Stimulated activated CD4-positive, alpha-beta T cell treated with anti-CD3 and anti-CD28 coated beads, TNF-alpha, amount 100 ng/mL, for 48 hours (primary cell): ENCODE measurements at places on chromosomes 4 and X.

- no peak for DNase-seq
Measured at GRCh38 chr4:65437102-65437501, 233.2 kb downstream of the EPHA5 start.

GRCh38 chr4:14850455-14851097 lies 151.7 kb upstream of the CPEB2 start:
- no peak for DNase-seq

DNA sequence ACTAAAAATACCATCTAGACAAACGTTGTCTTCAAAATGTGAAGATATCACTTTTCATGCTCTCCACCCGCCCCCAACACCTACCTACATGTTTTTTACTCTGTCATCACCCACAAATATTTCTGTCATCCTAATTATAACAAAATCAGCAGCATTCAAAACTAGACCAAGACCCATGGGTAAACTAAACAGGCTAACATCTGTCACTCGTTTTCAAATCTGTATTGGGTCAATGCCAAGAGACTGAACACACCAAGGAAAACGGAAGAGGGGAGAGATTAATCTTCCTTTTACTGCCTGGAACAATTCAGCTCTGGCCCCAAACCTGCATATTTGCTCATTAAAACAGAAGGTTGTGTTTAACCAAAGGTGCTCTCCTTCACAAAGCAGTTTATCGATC lies 17.5 kb downstream of the FAM184B start:
- no peak for DNase-seq

- DNase-seq, result no peak
Measured at GRCh38 chr4:135917011-135917410, 1615.3 kb downstream of the PCDH18 start.

DNA sequence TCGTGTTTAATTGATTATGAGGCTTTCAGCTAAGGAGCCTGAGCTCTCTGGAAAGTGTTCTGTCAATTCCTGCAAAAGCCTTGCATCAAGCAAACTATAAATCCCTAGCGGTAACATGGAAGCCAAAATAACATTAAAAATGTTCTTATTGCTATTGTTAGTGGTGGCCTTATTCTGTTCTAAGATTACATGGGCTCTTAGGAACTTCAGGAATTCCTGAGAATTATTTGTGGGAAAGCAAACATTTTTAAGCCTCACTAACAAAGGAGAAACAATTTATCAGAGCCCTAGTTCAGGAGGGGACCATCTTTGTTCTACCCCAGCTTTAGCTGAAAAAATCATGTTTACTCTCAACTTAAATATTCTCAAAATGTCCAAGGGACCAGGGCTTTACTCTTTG lies 119.6 kb downstream of the PAPSS1 start:
- no peak for DNase-seq

DNA sequence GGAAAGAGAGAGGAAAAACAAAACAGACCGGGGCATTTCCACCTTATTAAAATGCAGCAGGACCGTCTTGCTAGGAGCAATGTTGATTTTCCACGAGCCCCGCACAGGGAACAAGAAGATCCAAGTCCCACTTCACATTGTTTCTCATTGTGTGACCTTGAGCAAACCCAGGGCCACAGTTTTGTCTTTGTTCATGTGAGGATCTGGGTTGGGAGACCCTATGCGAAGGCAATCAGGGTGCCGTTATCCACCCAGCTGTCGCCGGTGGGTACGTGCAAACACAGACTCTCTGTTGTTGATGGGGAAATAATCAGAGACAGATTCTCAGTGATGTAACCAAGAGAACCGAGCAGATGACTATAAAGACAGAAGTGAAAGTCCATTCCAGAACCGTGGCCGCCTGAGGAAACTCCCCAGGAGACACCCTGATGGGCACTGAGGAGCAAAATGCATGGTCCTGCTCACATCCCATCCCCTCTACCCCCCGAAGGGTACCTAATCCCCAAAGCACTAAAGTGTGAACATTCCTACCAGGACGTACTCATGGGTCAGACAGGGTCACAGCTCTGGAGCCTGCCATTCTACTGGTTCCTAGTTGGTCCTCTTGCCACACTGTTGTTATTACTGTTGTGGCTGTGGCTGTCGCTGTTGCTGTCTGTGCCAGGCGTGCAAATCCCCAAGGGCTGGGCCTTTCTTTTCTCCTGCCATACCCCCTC lies 102.7 kb upstream of the RBPJ start:
- no peak for DNase-seq

DNA sequence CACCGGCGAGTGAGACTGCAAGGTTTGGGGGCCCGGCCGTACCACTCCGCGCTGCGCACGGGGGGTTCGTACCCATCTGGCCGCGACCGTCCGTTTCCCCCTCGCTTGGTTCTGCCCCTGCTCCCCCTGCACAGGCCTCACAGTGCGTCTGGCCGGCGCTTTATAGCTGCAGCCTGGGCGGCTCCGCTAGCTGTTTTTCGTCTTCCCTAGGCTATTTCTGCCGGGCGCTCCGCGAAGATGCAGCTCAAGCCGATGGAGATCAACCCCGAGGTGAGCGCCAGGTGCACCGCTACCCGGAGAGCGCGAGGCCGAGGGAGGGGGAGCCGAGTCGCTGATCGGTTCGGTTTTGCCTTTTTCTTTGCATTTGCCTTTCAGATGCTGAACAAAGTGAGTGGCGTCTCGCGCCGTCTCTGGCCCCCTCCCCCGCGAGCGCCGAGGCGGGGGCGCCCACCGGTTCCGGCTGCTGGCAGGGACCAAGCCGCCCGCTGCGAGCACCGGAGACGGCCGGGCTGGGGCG lies at the start of gene UCHL1:
TSS of gene UCHL1 (plus strand) at position 189 of the 517 bp plus-strand sequence. CDS start at position 238, 49 bp downstream.
- DNase-seq, result no peak

DNA sequence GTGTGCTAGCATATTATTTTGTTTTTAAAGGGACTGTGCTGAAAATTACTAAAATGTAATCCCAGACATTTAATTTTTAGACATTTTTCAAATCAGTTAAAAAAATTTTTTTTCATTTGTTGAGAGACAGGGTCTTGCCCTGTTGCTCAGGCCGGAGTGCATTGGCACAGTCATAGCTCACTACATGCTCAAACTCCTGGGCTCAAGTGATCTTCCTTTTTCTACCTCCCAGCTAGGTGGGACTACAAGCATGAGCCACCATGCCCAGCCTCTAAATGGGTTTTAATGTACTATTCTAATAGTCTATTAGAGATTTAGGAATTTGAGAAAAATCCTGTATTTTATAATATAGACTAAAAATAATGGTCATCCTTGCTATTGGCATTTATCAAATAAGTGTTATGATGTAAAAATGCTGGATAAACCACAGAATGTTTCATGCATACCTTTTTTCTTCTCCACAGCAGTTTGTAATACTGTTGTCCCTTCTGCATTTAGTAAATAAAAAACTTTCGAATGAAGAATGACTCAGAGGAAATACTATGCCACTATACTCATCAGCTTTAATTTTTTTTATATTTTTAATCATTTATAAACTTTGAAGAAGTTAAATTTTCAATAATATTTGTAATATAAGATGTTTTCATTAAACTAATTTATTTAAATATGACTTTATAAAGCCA lies 29.9 kb downstream of the CPEB2 start:
- no peak for DNase-seq

DNA sequence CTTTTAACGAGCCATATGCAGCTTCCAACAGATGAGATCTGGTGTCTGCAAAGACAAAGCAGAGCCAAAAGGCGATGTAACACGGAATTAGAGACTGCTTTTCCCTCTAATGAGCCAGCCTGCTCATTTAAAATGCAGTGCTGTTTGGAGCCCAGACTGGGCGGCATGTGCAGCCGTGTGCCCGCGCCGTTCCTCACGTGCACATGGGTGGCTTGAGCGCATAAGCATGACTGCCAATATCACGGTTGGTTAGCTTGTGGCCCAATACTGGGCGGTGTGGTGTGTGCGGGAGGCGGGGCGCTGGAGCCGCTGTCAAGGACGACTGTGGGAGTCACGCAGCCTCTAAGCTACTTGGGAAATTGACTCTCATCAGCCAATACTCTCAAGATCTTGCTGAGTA lies 87.0 kb upstream of the SCOC start:
- no peak for DNase-seq

- peak; percentile 39 for DNase-seq
Measured at GRCh38 chr4:55545641-55546505, 836 bp downstream of the CLOCK start.

DNA sequence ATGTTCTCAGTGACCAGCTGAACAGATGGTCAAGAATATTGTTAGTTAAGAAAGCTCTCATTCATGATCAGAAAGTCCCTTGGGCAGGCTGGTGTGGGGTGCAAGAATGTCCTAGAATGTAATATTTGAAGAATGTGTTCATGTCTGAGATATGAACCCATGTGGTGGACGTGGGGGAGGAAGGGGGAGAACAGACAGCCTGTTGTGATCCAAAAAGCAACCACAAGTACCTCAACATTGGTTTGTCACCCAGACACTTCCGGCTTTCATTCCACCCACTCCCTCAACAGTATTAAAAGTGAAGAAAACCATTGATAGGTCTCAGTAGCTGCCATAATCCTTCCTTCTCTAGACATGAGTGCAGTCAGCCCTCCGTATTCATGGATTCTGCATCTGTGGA lies 82.2 kb downstream of the MAML3 start:
- peak; percentile 35 for DNase-seq

DNA sequence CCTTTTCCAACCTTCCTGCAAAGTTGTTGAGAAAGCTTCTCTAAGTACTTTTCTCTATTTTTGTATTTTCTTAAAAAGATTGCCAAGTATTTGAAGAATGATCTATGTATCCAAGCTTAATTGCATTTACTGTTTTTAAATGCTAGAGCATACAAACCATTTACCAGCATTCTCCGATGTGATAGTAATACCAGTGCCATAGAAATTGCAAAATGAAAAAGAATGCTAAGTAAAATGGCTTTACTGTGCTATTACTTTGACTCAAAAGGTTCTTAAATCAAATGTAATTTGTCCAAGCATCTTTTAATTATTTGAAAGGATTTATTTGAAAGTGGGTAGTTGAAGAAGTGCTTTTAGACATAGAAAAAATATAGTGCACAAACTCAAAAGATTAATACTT lies 1183.2 kb downstream of the RAPGEF2 start:
- no peak for DNase-seq

GRCh38 chr4:75698162-75698962 lies 25.2 kb upstream of the G3BP2 start:
- DNase-seq, result no peak

DNA sequence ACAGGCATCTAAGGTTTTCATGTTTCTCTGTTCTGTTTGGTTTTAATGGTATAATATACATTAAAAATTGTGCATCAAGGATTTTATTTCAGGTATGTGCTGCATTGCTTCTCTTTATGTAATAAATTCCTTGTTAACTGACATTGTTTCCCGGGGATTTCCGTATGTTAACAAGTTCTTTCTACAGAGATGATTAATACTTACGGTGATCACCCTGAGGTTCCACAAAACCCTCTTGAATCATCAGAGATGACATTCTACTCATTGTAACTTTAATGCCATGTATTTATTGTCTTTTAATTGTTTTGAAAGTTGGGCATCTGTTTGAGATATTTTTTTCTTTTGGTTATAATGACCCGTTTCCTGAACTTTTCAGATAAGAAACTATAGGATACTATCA lies 37.5 kb downstream of the ARHGAP10 start:
- no peak for DNase-seq

GRCh38 chrX:19195243-19195610 lies 73.0 kb upstream of the ADGRG2 start:
- DNase-seq, result no peak

DNA sequence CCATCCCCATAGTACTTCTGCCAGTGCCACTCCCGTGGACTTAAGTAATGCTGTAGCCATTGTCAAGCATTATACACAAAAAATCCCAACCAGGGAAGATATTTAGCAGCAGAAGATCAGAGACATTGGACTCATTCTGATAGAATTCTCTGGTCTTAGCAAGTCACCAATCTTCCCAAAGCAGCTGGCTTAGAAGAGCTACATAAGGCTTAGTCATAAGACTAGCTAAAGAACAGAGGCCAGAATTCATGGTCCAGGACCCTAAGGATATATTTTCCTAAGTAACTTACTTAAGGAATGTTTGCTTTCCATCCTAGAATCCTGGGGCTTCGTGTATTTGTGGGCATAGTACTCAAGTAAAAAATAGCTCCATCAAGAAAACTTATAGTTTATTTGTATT lies 100.3 kb upstream of the SLIT2 start:
- no peak for DNase-seq

GRCh38 chrX:69457756-69458155 lies 46.4 kb upstream of the NALF2 start:
- DNase-seq, result no peak

- DNase-seq, result no peak
Measured at GRCh38 chr4:52946855-52947254, 84.7 kb downstream of the RASL11B start.

- DNase-seq, result no peak
Measured at GRCh38 chrX:358651-359143, 28.0 kb downstream of the PPP2R3B start.

DNA sequence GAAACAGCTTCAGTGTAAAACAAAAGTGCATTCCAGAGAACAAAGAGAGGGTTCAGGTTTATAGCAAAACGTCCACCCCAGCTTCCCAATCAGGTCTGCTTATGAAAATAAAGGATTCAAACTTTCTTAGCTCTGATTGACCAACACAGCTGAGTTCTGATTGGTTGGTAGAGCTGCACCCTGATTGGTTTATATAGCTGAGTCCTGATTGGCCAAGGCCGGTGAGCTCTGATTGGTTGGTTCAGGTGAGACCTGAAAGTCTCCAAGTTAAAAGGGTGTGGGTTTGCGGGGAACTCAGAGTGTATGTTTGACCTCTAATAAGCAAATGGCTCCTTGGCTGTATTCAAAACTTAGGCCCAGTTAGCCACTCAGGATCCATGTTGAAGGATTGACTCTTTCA lies 20.9 kb downstream of the CLRN2 start:
- no peak for DNase-seq

DNA sequence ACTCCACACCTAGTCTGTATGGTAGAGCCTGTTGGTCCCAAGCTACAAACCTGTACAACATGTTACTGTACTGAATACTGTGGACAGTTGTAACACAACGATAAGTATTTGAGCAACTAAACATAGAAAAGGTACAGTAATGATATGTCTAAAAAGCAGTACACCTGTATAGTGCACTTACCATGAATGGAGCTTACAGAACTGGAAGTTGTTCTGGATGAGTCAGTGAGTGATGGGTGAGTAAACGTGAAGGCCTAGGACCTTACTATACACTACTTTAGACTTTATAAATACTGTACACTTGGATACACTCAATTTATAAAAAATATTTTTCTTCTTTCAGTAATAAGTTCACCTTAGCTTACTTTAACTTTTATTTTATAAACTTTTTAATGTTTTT lies 104.0 kb downstream of the TMA16 start:
- no peak for DNase-seq

DNA sequence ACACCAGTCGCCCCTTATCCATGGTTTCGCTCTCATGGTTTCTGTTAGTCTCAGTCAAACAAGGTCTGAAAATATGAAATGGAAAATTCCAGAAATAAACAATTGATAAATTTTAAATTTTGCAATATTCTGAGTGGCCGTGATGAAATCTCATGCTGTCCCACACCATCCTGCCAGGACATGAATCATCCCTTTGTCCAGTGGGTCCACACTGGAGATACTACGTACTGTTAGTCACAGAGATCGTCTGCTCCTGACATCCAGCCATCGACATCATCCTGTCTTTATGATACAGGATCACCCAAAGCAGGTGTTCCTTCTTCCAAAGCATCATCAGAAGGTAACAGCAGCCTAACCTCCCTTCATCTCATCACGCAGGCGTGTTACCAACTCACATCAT lies 76.5 kb upstream of the MSX1 start:
- no peak for DNase-seq
